ENCODE measurements at places on chromosomes 2 and 18.

DNA sequence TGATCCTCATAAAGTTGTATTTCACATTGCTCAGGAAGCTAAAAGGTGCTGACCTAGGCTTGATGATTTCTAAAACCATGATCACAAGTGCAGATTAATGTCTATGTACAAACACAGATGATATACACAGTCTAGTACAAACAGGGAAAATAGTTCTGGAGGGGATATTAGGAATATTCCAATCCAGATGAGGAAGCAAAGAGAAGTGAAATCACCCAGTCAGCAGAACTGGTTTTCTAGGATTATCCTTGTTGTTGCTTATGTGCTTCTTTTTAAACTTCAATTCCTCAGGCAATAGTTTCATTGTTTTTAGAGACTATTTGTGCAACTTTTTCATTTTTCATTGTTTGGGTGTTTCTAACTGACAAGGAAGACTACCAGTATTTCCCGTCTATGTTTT lies 4.7 kb downstream of the IL1A start:
- no peak for DNase-seq

- no peak for DNase-seq
Observed at GRCh38 chr2:171522052-171522787, at the start of gene CYBRD1. CYBRD1 (plus strand) TSS chr2:171522474; CDS start chr2:171522546, 72 bp downstream.

- no peak for DNase-seq
Observed at GRCh38 chr2:71576541-71576940, 123.2 kb downstream of the DYSF start.

- no peak for DNase-seq
Observed at GRCh38 chr18:70004696-70005095, 57.0 kb upstream of the CD226 start.

DNA sequence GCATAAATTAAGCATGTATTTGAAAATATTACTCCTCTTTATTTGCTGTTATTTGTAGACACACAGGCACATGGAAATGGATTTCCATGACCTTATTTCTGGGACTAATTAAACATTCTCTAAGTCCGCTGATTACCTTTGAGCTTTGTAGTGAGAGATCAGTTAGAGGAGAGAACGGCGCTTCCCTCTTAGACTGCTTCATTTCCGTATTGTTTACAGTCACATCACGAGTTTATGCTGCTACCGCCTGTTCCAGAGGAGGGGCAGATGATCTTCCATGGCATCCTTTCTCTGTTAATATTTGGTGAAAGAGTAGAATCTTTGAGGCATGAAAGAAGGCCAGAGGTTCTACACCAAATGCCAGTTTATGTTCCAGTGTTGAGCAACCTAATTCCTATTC lies 404.4 kb downstream of the TRIB2 start:
- DNase-seq, result no peak

DNA sequence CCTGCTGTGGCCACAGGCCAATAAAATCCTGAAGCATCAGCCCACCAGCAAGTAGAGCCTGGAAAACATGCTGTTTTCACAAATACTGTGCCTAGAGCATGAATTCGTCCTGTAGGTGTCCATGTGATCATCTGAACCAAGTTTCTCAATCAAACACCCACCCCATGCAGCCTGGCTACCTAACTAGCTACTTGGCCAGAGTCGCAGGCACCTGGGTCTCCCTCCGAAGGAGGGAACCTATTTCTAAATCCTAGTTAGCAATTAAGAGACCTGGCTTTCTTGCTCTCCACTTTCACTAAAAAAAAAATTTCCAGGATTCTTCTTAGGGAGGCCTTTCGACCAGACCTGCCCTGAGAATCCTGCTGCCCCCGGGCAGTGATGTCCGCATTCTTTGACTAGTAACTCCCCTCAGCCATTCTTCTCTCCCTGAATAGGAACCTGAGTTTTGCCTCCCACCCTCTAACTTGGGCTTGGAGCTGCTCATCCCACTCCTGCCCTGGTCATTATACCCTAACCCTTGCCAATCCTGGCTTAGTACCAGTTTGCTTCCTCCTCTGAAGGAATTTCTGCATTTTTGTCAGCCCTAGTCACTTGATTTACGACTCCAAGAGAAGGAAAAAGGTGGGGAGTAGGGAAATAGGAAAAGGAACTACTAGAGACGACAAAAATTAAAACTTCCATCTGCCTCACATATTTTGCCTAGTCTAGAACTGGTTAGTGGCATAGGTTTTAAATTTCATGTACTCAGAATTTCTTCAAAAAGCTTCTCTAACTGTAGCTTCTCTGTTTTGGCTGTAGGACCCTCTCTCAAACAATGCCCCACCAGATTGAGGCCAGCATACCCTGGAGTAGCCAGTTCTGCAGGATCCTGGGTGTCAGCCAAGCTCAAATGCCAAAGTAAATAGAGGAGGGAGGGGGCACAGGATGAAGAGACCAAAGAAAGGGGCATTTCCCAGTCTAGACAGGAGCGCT lies 25.4 kb upstream of the TANK start:
- DNase-seq, result no peak

GRCh38 chr2:2840681-2841300 lies 509.7 kb upstream of the MYT1L start:
- DNase-seq, result no peak

DNA sequence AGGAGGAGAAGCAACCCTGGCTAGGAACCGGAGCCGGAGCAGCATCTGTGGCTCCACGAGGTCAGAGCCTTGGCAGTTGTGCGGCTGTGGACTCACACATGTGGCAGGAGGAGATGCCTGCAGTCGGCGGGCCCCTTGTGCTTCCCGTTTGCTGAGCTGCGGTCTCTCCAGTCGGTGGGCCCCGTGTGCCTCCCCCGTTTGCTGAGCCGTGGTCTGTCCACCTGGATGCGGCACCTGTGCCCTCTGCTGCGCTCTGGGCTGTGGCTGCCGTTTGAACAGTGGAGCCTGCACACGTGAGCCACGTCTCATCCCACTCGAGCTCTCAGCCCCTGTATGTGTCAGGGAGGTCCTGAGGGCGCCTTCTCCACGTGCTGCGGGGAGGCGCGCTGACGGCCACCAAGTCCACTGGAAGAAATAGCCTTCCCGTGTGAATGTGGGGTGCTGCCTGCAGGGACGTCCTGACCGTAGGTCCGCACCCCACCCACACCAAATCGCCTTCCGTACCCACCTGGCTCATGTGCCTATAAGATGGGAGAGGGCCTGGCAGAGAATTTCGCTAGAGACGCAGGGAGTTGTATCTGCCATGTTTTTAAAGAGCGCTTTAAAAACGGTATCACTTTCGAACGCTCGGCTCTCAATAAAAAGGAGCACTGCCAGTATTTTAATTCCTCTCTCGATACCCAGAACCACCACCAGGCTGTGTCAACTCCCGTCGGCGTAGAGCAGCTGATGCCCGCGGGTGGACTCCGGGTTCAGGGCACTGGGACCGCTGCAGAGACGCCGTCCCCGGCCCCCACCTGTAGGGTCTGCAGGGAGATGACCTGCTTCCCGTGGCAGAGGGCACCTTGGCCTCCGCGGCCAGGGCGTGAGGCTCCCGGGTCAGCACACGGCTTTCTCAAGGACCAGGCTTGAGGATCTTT lies 117.0 kb downstream of the NFATC1 start:
- DNase-seq, result no peak

DNA sequence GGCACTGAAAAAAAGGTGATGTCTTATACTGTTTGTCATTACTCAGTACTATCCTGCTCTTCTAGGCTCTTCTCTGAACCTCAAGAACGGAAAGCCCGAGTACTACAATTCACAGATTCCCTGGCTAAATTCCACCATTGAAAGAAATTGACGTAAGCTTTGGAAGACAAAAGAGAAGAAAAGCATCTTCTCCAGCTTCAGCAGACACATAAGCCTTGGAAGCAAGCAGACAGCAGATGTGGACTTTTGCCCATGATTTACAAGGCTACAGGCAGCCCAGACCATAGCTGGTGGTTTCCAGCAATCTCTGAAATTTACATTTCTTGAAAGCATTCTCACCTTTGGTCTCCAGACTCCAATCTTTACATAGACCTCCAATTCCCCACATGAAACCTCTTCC lies 289.0 kb downstream of the C1D start:
- DNase-seq, result no peak

DNA sequence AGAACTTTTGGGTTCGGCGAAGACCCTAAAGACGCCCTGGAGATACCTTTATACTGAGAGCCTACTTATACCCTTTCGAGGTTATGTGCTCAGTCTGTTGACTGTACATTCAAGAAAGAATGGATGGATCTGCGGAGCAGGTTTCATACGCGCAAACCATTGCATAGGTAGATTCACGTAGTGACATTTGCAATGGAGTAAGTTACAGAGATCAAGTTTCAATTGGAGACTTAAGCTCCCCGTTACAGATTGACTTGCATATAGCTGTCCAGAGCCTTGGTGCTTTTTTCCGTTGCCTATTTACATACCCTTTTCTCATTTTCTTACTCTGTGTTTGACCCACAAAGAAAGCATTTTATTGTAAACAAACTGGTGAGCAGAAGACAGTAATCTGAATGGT lies 923 bp downstream of the PSMD1 start:
- DNase-seq, result no peak

DNA sequence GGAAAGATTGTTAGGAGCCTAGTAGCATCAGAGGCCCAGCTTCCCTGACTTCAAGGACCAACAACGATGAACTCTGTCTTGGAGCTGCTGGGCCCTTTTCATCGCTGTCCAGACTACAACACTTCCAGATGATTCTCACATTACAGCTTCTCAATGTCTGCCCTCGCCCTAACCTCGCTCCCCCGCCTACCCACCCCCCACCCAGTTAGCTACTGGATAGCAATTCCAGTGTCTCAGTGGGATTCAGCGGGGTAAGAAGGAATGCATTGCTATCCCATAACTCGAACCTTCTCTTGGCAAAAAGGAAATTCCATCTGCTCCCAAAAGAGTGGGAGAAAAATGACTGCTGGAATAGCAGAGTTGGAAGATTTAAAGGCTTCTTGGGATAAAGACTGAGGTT lies 65.0 kb downstream of the RPL37A start:
- no peak for DNase-seq

DNA sequence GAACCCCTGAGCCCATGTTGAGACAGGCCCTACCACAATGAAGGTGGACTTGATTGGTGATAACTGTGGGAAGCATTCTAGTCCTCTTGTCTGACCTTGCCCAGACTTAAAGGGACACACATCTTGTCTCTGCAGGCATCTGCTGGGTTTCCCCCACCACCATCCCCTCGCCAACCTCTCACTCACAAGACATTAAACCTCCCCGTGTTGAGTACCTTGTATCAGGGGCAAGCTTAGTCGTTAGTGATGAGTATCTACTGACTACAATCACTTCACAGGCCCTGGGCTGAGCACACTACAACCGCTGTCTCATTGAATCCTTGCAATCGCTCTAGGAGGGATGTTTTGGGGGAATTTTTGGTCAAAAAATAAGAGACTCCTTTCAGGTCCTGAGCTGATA lies 86.0 kb downstream of the ICOS start:
- DNase-seq, result no peak

- no peak for DNase-seq
Observed at GRCh38 chr18:26422472-26423162, 125.7 kb downstream of the KCTD1 start.

DNA sequence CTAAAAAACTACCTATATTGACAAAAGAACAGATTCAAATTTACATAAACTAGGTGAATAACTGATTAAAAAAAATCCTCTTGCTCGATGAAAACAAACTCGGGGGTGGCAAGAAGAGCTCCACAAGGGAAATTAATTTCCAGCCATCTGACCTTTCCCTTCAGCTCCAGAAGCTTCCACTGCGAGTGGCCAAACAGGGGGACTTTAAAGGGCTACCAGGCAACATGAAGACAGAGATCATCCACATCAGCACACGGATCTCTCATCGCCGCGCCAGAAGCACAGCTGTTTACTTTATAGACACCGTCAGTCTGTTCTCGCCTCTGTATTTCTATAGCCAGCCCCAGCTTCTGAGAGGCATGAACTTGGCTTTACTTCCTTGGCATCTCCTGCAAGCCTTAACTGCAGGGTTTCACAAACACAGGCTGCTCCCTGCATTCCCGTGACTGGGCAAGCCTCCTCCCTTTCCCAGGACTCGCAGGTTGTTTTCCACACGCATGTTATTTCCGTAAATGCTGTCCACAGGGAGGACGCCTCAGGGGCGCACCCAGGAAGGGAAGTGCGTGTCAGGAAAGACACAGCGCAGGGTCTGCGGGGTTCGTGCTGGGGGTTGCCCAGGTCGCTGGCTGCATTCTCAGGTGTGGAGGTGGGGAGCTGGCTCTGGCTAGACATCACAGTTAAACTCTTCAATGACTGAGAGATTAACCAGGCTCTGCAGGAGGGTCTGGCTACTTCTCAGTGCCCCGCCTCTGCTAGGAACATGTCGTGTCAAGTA lies 85.0 kb downstream of the USP40 start:
- DNase-seq, result no peak

- no peak for DNase-seq
Observed at GRCh38 chr2:184598002-184598315, 370 bp upstream of the ZNF804A start.

DNA sequence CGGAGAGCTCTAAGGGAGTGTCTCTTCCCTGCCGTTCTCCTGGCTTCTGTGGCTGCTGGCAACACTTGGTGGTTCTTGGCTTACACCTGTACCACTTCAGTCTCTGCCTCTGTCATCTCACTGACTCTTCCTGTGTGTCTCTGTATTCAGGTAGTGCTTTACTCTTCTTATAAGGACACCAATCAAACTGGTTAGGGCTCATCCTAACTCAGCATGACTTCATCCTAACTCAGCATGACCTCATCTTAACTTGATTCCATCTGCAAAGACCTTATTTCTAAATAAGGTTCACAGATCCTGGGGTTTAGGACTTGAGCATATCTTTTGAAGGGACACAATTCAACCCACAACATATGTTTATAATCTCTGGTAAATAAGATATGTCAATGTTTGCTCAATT lies 51.6 kb upstream of the DSEL start:
- DNase-seq, result no peak

- no peak for DNase-seq
Observed at GRCh38 chr18:32919799-32920198, 147.0 kb upstream of the KLHL14 start.

DNA sequence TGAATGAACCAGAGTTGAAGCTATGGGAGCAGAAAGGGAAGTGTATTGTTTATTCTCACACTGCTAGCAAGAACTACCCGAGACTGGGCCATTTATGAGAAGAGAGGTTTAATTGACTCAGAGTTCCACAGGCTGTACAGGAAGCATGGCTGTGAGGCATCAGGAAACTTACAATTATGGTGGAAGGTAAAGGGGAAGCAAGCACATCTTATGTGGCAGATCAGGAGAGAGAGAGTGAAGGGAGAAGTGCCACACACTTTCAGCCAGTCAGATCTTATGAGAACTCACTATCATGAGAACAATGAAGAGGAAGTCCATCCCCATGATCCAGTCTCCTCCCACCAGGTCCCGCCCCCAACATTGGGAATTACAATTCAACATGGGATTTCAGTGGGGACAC lies 383.2 kb upstream of the SLC14A2 start:
- no peak for DNase-seq

DNA sequence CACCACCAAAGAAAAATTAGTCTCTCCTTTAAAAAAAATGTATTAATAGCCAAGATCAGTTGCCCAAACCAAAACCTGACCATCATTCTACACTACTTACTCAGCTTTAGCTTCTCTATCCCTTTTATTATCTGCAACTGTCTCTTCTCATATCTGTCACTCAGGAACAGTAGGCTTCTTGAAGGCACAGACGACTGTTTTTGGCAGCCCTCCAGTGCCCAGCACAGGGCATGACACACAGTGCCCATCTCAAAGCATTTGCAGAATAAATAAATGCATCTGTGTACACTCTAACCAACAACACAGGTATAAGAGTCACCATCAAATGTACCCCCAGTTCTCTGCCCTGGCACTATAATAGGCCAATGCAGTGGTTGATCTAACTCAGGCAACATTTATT lies 117.2 kb downstream of the UXS1 start:
- DNase-seq, result no peak

- no peak for DNase-seq
Observed at GRCh38 chr2:152542337-152542994, 174.8 kb downstream of the PRPF40A start.
